ENCODE measurements at places on chromosomes 2 and 18. TPM values are rescaled to one million over a fixed set of nuclear protein-coding genes. Genes with fewer than 3 reads are reported as not detected.
A peak's percentile ranks its signal among the peaks of the same experiment; 100 is the strongest.

GRCh38 chr18:27120246-27120645, 64.9 kb downstream of the CHST9 start:
- DNase-seq: no peak

DNA sequence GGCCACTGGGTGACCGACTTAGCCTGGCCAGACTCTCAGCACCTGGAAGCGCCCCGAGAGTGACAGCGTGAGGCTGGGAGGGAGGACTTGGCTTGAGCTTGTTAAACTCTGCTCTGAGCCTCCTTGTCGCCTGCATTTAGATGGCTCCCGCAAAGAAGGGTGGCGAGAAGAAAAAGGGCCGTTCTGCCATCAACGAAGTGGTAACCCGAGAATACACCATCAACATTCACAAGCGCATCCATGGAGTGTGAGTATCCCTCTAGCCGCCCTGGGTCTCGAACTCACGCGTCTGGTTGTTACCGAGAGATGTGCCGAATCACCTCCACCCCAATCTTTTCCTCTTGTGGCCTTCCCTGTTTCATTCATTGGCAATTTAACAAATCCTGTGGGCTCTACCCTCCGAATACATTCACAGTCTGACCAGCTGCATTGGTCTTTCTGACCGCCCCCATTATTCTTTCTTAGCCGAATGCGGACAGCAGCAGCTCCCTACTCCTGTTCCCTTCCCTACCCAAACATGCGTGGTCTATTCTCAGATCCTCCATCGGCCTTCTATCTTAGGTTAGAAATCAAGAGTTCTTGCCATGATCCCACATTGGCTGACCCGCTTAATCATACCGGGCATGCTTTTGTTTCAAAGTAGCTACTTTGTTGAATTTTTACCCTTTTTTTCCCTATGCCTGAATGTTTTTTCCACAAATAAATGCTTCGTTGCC, 631 bp downstream of the RPL31 start:
- no peak for DNase-seq

The SPC25 gene
- total RNA-seq: 0.60 TPM

- no peak for DNase-seq
These were observed 1085.4 kb upstream of the NRXN1 start for GRCh38 chr2:52117299-52117698.

The FRZB gene
- 1.3 TPM for total RNA-seq

- peak; percentile 71 for DNase-seq
These were observed 316.9 kb downstream of the TXNL1 start for GRCh38 chr18:56321470-56321869.

- no peak for DNase-seq
These were observed 12.1 kb upstream of the MAP2 start for GRCh38 chr2:209411718-209412117.

- DNase-seq: no peak
These were observed 69.9 kb downstream of the UXS1 start for GRCh38 chr2:106124106-106124756.

DNA sequence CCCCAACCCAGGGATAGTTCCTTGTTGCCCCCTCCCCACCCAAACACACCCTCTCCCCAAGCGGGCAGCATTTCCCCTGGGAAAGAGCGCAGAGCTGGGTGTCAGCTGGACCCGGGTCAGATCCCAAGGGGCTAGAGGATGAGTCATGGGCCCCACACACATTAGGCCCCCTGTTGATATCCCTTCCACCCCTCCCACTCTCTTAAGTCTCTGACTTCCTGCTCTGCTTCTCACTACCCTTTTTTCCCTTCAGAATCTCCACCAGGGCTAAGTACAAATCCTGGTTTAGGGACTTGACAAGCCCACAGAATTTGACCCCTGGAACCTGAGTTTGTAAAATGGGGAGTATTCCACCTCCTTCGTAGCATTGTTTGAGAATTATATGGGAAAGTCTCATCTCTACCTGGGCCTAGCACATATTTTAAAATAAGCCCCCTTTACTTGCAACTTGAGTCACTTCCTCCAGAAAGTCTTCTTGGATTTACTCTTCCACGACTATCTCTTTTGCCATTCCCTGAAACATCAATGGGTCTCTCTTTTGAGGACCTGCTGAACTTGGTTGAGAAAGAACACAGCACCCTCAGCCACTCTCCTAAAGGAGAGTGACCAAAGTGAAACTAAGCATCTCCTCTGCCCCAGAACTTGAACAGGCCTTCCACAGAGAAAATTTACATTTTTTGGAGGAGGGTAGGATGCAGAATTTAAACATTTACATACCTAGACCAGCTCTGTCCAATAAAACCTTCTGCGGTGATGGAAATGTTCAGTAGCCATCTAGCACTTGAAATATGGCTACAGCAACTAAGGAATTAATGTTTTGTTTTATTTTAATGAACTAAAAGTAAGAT, 4.7 kb downstream of the RTKN start:
- DNase-seq: no peak

DNA sequence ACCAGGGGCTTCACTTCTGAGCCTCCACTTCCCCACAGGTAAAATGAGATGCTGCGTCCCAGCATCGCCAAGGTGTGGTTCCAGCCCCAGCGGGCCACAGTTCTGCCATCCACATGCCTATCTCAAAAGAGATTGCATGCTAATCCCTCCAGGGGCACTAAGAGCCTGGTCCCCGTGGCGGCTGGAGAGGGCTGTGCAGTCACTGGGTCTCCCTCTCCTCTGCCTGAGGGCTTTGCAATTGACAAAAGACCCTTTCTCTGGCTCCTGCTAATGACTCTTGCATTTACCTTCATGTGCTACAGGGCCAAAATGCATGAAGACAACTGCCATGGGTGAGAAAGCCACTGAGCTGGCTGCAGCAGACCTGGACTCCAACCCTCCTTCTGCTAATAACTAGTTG, 18.5 kb downstream of the ZBTB7C start:
- no peak for DNase-seq

The ABCA12 gene
- not detected for total RNA-seq

- DNase-seq: no peak
These were observed 25.1 kb downstream of the NOL10 start for GRCh38 chr2:10664652-10665051.

- no peak for DNase-seq
These were observed 205.2 kb downstream of the AGPS start for GRCh38 chr2:177597759-177598158.

- no peak for DNase-seq
These were observed 50.9 kb downstream of the PLEKHA3 start for GRCh38 chr2:178531168-178531567.

DNA sequence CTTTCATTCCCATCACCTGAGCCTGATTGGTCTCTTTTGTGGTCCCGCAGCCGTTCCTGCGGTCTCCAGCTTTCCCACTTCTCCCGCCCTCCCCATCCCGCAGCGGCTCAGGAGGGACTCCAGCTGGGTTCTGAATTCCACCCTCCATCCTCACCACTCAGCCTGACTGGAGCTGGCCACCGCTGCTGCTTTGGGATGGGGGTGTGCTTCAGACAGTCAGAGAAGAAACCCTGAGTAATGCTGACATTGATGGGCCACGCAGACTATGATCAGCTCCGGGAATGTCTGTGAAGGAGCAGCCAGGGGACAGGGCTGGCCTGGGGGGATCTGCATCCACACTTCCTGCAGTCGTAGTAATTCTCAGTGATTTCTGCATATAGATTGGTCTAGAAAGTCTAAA, 45.9 kb upstream of the TXNDC2 start:
- DNase-seq: no peak

DNA sequence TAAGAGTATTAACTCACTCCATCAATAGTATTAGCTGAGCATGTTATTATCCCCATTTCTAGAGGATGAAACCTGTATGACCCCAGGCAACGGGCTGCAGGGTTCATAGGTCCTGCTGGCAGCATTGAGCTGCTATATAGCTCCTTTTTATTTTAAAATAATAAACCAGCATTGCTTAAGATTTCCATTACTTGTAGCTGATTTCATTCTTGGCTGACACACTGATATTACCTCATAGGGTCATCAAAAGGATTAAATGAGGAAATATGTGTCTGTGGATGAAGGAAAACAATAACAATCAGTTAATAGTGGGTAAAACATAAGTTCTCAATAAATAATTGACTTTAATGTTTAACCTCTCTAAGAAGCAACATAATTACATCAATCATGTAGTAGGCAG, 48.3 kb upstream of the NRP2 start:
- DNase-seq: no peak

The ZBTB7C gene
- total RNA-seq: 3.2 TPM

DNA sequence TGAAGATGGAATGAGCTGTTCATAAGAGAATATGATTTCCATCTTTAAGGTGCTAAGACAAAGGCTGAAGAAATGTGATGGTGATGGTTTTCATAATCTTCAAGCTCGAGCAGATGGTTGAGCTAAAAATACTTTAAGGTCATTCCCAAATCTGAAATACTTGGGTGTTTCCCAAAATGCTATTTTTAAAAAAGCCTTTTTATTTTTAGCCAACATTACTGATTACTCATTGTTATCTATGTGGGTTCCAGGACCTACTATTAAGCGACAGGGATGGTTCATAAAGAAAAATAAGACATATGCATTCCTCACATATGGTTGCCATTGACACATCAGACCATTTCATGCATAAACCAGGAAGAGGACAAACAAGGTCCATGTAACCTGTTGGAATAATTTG, 298.5 kb downstream of the PLCL1 start:
- no peak for DNase-seq

The DPYSL5 gene
- not detected for total RNA-seq

DNA sequence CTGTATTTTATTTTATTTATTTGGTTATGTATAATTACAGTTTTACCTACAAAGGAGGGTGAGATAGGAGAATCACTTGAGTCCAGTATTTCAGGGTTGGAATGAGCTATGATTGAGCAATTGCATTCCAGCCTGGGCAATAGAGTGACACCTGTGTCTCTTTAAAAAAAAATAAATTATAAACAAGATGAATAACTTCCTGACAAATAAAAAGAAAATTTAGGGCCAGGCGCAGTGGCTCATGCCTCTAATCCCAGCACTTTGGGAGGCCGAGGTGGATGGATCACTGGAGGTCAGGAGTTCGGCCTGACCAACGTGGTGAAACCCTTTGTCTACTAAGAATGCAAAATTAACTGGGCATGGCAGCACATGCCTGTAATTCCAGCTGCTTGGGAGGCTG, 17.3 kb downstream of the MTA3 start:
- DNase-seq: no peak

DNA sequence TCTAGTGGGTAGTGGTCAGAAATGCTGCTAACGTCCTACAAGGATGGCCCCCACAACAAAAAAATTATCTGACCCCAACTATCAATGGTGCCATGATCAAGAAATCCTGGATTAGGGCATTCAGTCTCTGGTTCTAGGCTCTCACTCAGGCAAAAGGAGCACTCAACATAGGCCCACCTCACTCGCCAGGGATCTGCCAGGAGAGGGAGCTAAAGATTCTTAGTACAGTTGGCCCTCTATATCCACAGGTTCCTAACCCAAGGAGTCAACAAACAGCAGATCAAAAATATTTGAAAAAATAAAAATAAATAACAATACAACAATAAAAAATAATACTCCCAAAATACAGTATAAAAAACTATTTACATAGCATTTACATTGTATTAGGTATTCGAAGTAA, 10.0 kb downstream of the SLC4A5 start:
- DNase-seq: no peak

DNA sequence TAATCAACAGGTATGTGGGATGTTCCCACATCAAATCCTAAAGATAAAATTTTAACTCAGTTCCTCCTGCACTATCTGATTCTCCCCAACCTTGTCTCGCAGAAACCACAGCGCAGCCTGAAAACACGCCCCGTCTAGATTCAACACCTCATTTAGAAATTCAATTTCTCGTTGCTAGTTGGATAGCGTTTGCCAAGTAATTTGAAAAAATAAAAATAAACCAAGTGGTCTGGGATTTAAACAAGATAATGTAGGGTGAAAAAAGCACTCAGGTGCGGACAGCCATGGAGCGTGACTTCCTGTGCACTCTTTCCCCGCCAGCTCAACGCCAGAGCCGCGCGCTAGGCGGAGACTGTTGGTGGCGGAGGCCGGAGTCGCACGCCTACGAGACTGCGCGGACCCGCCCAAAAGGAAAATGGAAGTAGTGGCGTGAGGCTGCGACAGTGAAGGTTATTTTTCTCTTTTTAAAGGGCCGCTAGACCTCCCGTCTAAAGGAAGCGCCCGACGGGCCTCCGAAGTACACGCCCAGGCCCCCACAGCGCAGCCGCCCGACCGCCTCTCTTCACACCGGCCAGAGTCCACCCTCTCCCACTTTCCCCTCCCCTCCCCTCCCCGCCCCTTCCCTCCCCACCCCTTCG, 615 bp upstream of the CCNT2 start:
- DNase-seq: peak; percentile 96

The LAMA3 gene
- total RNA-seq: 4.1 TPM

The FOSL2 gene
- 48.5 TPM for total RNA-seq

DNA sequence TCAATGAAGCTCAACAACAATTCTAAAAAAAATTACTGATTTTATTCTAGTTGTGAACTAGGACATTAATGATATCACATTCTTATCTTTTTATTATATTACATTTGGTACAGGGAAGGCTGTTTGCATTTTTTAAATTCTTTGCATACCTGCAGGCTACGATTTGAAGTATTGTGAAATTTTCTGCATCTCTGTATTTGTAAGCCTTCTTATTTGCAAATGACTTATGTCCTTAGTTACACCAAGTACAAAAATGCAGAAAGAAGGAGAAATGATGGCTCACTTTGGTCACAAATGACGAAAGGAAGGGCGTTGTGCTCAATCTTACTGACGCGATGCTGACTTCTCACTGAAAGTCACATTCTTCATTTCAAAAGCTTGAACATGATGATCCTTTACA, 227.5 kb upstream of the SOX11 start:
- DNase-seq: no peak

The RNF25 gene
- 15.3 TPM for total RNA-seq

DNA sequence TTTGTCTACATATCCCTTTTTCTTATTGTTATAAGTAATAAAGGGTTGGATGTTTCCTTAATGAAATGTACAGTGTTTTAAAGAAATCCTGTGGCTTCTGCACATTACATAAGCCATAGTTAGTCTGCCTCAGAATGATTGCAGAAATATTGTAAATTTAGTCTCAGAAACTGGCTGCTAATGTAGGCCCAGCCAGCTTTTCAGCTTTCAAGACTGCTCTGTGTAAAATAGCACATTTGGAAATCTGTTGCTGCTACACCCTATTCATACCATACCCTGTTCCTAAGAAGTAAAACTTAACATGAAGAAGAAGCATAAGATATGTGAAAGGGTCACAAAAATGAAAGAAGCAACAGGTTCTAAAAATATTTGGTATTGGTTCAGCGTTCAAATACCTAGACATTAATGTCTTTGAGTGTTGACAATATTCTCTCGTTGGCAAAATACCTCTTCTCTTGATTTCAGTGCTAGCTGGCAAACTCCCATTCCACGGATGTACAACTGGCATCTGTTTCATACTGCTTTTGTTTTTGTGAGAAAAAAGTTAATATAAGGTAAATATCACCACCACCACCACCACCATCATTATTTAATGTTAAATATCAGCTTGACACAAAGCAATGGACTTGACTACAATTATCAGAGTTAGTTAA, 19.2 kb upstream of the NCKAP1 start:
- no peak for DNase-seq

DNA sequence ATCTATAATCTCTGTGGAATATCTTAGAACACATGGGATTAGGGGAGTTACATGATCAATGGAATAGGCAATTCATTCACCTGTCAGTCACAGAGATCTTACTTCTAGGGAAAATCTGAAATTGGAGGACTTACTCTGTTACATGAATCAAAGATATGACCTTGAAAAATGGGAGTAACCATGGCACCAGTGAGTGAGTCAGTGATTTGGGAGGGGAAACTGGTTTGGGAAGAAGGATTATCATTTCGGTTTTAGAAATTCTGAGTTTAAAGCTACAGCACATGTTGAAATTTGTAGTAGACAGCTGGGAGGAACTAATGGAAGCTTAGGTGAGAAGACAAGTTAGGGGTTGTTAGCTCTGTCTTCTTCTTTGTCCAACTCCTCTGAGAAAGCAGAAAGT, 153.7 kb downstream of the CAMKMT start:
- DNase-seq: no peak
